Fibroblast of villous mesenchyme (primary cell): ENCODE measurements at places on chromosomes 16 and 17. TPM values are rescaled to one million over a fixed set of nuclear protein-coding genes. Genes with fewer than 3 reads are reported as not detected.

Gene NUPR1
- total RNA-seq = 8.2 and 27.7 TPM in 2 replicates

Gene HIGD1B
- not detected in 2 replicates for total RNA-seq

Gene CCL2
- total RNA-seq = 63.8 and 99.3 TPM in 2 replicates

Gene SLC52A1
- under 0.01 and 0.43 TPM in 2 replicates for total RNA-seq
